ENCODE measurements at places on chromosomes 6 and 20.

DNA sequence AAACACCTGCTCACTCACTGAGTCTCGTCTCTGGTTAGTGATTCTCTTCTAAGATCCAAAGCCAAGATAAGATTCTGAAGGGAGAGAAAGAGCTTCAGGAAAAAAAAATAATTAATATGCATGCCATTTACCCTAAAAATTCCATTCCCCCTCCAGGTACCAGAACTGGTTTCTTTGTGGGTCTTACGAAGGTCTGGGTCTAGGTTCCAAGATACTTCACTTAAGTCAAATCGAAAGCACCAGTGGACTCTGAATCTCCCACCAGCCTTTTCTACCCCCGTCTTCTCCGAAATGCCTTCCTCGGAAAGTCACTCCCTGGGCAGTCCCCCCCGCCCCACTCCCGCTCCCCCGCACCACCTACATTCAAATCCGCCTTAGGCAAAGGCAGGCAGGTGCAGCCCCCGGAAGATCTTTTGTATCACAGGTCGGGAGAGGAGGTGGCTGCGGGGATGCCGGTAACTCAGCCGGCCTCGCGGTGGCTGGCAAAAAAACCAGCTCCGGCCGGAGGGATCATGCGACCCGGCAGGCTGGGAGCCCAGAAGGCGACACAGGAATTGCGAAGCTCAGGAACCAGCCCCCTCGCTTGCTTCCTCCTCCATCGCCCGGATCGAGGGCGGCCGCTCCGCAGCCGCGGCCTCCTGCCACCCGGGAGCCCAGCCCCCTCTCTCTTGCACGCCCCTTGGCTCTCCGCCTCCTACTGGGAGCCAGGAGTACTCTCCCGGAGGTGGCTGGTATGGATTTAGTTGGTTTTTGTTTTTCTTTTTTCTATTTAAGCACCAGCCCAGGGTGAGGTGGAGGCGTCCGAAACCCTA lies at the start of gene BCL2L1:
Gene BCL2L1, minus strand, starts transcription at position 612 of the 812 bp plus-strand sequence. CDS start 650 bp downstream, outside the sequence.
- DNase-seq = peak; percentile 84

DNA sequence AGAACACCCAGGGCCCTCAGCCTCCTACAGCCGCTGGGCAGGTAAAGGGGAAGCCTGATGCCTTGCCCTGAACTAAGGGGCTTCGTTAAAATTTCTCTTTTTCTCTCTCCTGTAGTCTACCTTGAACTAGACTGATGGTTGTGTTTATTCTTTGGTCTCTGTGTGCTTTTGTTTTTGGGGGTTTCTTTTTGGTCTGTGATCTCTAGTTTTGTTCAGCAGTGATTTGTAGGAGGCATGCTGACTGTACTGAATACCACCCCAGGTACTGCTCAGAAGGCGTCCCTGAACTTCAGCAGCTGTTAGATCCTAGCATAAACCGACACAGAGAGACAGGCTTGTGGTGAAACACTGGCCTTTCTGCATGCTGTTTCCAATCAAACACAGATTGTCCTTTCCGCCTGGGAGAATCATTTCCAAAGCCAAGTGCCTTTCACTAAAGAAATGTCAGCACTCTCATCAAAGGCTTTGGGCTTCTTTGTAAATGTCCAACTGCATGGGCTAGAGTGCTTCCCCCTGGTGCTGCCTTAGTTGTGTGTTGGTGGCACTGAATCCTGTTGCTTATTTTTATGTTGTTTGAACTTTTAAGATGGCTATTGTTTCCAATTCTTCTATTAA lies 364.7 kb upstream of the SASH1 start:
- DNase-seq = no peak

GRCh38 chr6:116971959-116972358 lies 94.9 kb downstream of the RFX6 start:
- DNase-seq = peak; percentile 37

- DNase-seq = peak; percentile 49
Measured at GRCh38 chr20:34522969-34523871, 7.0 kb downstream of the DYNLRB1 start.

DNA sequence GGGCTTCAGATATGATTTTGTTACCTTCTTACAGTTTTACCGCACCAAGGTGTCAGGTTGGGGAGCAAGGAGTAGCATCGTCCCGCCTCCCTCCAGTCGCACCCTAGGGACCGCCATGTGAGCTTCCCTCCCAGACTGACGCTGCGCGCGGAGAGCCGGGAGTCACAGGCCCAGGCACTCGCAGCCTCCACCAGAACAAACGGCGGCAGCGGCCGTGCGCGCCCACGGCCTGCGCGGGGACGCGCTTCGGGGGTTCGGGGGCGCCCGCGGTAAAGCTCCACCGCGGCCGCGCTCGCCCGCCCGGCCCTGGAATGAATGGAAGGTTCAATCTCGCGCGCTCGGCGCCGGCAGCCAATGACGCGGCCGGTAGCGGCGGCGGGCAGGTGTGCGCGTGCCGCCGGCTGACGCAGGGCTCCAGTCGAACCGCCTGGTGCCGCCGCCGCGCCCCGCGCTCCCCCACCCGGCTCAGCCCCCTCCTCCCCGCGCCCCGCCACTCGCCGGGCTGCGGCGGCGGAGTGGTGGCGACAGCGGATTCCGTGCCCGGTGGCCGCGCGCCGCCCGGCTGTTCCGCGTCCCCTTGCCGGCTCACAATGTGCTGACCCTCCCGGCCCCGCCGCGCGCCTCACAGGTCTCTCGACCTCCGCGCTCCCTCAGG lies 16.5 kb upstream of the LIN28B start:
- DNase-seq = no peak

- no peak for DNase-seq
Measured at GRCh38 chr6:136726837-136727557, 65.3 kb downstream of the MAP3K5 start.

- DNase-seq = no peak
Measured at GRCh38 chr6:106003268-106003987, 82.7 kb upstream of the PRDM1 start.

- DNase-seq = no peak
Measured at GRCh38 chr20:49854190-49854875, 41.7 kb downstream of the SLC9A8 start.

GRCh38 chr6:169579407-169580111 lies 122.3 kb downstream of the WDR27 start:
- DNase-seq = no peak

DNA sequence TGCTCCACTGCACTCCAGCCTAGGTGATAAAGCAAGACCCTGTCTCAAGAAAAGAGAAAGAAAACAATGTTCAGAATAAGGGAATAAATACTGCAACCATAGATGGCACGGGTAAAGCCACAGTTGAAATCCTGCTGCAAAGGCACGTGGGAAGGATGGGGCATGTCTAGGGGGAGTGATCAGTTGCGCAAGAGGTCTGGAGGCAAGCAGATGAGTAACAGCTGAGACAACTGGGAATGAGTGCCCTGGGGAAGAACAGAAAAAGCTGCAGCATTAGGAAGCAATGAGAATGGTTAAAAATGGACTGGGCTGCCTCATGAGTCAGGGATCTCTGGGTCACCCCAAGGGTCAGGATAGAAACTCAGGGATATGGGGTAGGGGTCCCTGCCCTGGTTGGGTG lies 96.3 kb downstream of the GMPR start:
- peak; percentile 79 for DNase-seq

DNA sequence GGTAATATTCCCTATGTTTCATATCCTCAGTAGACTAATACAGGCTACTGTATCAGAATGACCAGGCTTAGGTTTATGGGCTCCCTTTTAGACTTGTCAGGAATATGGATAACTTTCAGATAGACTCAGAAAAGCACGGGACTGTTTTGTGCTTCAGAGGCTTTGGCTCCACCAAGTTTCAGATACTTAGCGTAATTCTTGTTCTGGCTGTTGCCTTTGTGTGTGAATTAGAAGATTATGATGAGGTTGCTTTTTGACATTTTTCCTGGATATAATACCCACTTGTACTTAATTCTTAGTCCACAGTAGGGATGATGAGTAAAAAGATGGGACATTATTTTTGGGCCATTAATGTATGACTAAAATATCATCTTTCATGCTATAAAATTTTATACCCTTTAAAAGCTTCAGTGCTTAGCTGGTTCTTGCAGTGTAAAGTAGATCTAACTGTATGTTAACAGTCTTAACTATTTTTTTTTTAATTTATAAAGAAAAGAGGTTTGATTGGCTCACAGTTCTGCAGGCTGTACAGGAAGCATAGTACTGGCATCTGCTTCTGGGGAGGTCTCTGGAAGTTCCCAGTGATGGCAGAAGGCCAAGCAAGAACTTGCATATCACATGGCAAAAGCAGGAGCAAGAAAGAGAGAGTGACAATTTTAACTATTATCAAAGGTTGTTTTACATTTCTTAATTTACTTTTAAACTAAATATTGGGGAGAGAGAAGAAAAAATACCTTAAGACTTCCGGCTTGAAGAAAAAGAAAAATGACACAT lies 120.7 kb downstream of the ZFAND3 start:
- DNase-seq = no peak

DNA sequence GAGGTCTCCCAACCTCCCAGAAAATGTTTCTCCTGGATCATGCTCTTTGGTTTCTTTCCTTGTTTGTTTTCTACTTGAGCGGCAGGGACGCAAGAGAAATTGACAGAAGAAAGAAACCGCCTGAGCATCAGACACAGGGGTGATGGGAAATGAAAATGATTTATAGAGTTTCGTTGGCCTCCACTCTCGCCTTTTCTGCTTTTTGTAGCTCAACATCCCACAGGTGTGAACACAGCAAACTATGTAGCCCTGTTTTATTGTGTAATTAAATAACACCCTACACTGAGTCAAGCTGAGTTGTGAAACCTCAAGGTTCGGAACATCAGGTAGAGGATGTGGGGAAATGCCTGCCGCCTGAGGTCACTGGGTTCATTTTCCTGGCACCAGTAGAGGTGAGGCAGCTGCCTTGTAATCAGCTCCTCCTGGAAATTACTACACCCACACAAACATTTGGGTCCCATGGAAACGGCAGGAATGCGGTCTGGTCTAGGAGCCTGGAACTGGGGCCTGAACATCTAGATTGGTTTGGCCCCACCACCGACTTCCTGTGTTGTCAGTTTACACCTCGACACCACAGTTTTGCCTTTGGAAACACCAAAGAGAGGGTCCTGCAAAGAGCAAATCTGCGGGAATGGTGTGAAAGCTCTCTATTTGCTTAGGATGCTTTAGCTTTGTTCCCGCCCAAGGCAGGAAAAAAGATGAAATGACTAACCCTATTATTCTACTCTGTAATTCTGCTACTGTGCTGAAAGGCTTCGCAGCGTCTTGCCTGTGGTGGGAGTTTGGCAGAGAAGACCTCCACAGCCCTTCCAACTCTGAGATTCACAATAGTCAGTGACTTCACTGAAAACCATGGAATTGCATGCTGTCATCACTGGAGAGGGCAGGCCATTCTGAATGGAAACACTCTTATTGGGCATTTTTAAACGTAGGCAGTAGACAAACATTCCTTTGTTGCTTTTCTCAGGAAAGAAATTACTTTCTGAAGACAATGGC lies 53.0 kb downstream of the ADAT2 start:
- DNase-seq = peak; percentile 77

- DNase-seq = no peak
Measured at GRCh38 chr20:64114356-64114971, 7.1 kb upstream of the NPBWR2 start.

GRCh38 chr6:82030761-82031503 lies 216.6 kb downstream of the IBTK start:
- no peak for DNase-seq

- DNase-seq = no peak
Measured at GRCh38 chr6:53888931-53889330, 94.1 kb downstream of the LRRC1 start.

- DNase-seq = no peak
Measured at GRCh38 chr6:155872961-155873360, 417.3 kb upstream of the NOX3 start.

DNA sequence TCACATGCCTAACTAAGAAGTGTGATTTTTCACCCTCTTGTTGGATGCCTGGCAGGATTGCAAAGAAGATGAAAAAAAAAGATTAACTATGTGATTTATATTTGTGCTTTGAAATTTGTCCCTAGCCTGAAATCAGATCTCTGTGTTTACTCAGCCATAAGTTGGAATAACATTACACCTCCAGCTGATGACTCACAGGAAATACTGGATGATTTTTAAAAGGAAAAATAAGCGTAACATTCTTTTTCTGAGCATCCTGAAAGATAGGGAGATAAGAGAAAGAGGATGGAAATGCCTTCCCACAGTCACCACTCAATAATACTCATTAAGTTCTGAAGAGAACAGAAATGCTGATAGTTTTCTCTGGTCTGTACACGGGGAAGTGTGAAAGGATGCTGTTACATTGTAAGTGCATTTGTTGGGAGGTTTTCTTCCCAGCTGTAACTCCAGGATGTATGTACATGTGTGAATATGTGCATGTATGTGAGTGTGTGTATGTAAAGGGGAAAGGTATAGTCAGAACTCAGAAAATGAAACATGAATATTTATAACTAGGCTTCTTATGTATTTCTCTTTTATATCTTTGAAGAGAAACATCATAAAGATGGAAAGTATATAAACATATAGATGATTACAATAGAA lies 37.4 kb upstream of the RIPPLY2 start:
- DNase-seq = no peak

GRCh38 chr6:32974016-32974333 lies 5.6 kb downstream of the BRD2 start:
- peak; percentile 56 for DNase-seq

DNA sequence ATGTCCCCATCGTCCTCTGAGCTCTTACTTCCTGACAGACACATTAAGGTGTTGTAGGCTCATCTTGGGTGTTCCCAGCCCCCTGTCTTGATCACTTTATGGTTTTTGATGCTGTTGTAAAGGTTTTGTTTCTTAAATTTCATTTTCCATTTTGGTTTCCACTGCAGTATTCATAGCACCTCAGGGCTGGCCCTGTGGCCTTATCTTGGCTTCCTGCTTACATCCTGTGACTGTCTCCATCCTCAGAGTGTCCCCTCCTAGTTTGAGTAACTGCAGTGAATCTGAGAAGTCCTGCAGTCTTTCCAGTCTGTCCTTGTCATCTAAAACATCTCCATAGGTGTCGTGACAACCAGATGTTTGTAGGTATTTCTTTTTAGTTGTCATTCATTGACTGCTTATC lies 50.9 kb downstream of the JARID2 start:
- DNase-seq = no peak

DNA sequence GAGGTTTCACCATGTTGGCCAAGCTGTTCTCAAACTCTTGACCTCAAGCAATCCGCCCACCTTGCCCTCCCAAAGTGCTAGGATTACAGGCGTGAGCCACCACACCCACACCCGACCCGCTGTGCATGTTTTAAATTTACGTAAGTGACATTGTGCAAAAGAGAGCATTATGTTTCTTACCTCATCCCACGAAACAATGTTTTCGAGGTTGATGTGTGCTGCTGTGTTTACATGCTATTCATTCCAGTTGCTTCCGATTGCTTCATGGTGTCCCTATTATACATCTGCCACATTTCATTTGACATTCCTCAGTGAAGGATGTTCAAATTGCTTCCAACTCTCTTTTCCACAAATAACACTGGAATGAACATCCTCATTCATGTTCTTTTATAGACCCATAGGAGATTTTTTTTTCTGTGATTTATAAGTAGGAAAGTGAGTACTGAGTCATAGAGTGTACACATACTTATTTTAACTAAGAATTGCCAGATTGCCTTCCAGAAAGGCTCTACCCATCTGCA lies 403.9 kb upstream of the JARID2 start:
- DNase-seq = peak; percentile 86

DNA sequence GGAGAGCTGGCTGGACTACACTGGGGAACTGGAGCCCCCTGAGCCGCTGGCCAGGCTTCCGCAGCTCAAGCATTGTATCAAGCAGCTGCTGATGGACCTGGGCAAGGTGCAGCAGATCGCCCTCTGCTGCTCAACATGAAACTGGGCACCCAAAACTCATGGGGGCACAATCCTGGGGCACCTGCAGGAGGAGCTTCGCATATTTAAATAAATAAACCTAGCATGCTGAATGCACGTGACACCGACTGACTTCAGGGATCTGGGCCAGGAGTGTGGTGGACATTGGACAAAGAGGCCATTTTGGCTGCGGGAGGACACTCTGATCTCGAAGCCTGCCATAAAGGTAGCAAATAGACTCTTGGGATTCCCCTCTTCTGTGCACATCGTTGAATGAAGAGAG lies 6.8 kb downstream of the SCAND1 start:
- DNase-seq = peak; percentile 16
